ENCODE measurements at places on chromosomes 2 and 18. TPM values are rescaled to one million over a fixed set of nuclear protein-coding genes. Genes with fewer than 3 reads are reported as not detected.

Gene GIGYF2
- 61.1 TPM for total RNA-seq

Gene CCL20
- total RNA-seq: not detected

Gene SLC23A3
- 1.7 TPM for total RNA-seq

Gene CDH2
- 162 TPM for total RNA-seq

Gene STON1
- 3.1 TPM for total RNA-seq

Gene KCNJ3
- total RNA-seq: not detected

Gene TMEFF2
- 0.10 TPM for total RNA-seq

Gene VWC2L
- not detected for total RNA-seq

Gene NEURL3
- not detected for total RNA-seq

Gene LAMA3
- 1.7 TPM for total RNA-seq

Gene SCYGR4
- total RNA-seq: not detected

Gene UGT1A10
- not detected for total RNA-seq

Gene DSG4
- total RNA-seq: not detected

Gene SEMA4F
- total RNA-seq: 9.4 TPM

Gene MC5R
- 0.56 TPM for total RNA-seq

Gene ST6GAL2
- 10.9 TPM for total RNA-seq

Gene CYS1
- total RNA-seq: 7.3 TPM

Gene ALPP
- total RNA-seq: not detected

Gene HOXD3
- total RNA-seq: 4.1 TPM

Gene RTP5
- not detected for total RNA-seq

Gene TRIM43
- total RNA-seq: not detected

Gene UGT1A4
- total RNA-seq: not detected

Gene FNDC4
- total RNA-seq: 26.4 TPM

Gene LIMS4
- total RNA-seq: 10.1 TPM

Gene RAB17
- total RNA-seq: 1.5 TPM

Gene PTMA
- 592 TPM for total RNA-seq

Gene BUB1
- 12.5 TPM for total RNA-seq

Gene AQP12B
- total RNA-seq: not detected

Gene CFAP65
- total RNA-seq: 0.59 TPM

Gene FAM237A
- total RNA-seq: not detected

Gene CRACDL
- 3.3 TPM for total RNA-seq

Gene OSR1
- total RNA-seq: 0.26 TPM

Gene RAB31
- total RNA-seq: 88.8 TPM

Gene NGEF
- total RNA-seq: 1.4 TPM

Gene CD28
- not detected for total RNA-seq

Gene ANTXR1
- total RNA-seq: 7.5 TPM

Gene CYP27A1
- total RNA-seq: 9.0 TPM

Gene NTSR2
- total RNA-seq: not detected

Gene PTH2R
- not detected for total RNA-seq

Gene SP5
- 9.3 TPM for total RNA-seq

Gene IL1F10
- not detected for total RNA-seq

Gene HNMT
- 4.6 TPM for total RNA-seq

Gene EMILIN1
- 2.1 TPM for total RNA-seq

Gene GPR35
- 0.77 TPM for total RNA-seq

Gene AOX1
- total RNA-seq: 0.80 TPM

Gene DOK6
- total RNA-seq: 2.2 TPM

Gene ACTG2
- total RNA-seq: 8.3 TPM
